ENCODE measurements at places on chromosomes 3 and 15.

- no peak for DNase-seq
These were observed 28.7 kb upstream of the GATA2 start for GRCh38 chr3:128521715-128522114.

- DNase-seq = no peak
These were observed 75.5 kb upstream of the TRA2B start for GRCh38 chr3:186013312-186013711.

DNA sequence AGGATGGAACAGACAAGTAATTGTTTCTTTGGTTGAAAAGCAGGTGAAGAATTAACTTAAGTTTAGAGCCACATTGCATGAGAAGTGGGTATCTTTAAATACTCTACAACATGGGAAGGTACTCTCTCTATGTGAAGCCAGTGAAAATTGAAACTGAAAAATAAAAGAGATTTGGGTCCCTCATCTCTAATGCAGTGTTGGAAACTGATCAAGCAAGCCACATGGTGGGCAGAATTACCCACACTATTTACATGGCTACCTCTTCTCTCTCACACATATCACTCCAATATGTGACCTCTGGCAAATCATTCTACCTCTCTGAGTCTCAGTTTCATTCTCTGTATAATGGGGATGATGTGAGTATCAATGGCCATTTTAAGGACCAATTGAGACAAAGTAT is 339.0 kb downstream of the IL5RA start:
- DNase-seq = no peak

DNA sequence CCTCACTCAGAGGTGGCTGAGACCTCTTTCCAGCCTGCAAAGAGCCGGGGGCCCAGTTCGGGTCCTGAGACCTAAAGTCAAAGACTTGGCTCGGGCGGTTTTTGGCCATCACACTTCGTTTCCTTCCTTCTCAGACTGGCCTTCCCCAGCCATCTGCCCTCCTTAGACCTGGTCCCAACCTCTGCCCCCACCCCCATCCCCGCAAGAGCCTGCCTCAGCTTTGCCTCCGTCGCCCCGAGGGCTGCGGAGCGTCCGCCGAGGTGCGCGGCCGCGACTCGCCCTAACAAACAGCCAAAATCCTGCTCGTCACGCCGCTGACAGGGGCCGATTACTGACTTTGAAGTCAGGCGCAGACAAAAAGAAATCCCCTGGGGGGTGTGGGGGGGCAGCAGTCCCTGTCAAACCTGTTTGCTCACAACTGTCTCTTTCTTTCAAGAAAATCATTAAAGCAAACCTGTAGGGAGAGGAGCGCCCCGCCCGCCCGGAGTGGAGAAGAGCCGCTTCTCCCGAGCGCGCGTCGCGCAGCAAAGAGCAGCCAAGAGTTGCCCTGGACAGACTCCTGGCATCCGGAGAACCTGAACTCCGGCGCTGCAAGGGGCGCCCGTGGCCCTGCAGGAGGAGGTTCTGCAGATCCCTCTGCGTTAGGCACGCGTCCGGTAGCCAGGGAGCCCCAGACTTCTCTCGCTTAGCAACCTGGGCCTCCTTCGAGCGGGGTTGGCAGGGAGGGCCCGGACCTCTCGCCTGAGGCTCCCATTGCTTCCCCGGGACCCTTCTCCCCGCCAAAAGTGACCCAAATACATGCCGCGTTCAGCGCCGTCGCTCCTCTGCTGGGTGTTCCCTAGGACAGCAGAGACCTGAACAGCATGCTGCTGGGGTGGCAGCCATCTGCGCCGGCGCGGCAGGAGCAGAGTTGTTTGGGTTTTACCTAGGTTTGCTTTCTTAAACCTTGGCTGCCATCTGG is 4.5 kb downstream of the SOX14 start:
- DNase-seq = no peak

- no peak for DNase-seq
These were observed 217.9 kb downstream of the SATB1 start for GRCh38 chr3:18207226-18207625.

Data from fibroblast of skin of right quadriceps (primary cell).